ENCODE measurements at places on chromosomes 7 and 10.

GRCh38 chr7:44279731-44280505 lies 45.5 kb downstream of the CAMK2B start:
- peak; percentile 10 for DNase-seq

DNA sequence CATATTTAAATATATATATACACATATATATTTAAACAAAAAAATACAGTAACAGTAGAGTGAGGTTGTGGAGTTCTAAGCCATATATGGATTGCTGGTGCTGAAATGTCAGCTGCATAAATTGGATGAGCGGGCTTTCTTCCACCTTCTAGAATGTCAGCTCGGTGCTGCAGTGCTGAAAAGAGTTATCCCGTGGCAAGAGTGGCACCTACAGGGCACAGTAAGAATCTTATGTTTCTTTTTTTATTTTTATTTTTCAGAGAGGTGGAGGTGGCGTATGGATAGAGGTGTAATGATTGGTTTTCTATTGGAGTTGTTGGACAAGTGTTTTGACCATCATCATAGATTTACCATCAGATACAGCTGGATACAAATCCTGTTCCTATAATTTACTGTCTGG lies 86.2 kb upstream of the DYNC1I1 start:
- peak; percentile 52 for DNase-seq

- no peak for DNase-seq
These were observed 108.6 kb downstream of the NSUN6 start for GRCh38 chr10:18542832-18543231.

DNA sequence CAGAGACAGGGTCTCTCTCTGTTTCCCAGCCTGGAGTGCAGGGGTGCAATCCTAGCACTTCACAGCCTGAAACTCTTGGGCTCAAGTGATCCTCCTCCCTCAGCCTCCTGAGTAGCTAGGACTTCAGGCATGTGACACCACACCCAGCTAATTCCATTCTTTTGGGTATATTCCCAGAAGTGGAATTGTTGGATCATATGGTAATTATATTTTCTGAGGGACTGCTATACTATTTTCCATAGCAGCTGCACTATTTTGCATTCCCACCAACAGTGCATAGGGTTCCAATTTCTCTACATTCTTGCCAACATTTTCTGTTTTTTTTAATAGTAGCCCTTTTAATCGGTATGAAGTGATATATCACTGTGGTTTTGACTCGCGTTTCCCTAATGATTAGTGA lies 30.0 kb upstream of the RAB11FIP2 start:
- no peak for DNase-seq

GRCh38 chr7:117113871-117114270 lies 160.6 kb downstream of the ST7 start:
- DNase-seq: peak; percentile 30

- no peak for DNase-seq
These were observed 5.8 kb downstream of the MRC1 start for GRCh38 chr10:17814973-17815372.

- DNase-seq: no peak
These were observed 100.3 kb upstream of the ZMIZ1 start for GRCh38 chr10:78968300-78968942.

DNA sequence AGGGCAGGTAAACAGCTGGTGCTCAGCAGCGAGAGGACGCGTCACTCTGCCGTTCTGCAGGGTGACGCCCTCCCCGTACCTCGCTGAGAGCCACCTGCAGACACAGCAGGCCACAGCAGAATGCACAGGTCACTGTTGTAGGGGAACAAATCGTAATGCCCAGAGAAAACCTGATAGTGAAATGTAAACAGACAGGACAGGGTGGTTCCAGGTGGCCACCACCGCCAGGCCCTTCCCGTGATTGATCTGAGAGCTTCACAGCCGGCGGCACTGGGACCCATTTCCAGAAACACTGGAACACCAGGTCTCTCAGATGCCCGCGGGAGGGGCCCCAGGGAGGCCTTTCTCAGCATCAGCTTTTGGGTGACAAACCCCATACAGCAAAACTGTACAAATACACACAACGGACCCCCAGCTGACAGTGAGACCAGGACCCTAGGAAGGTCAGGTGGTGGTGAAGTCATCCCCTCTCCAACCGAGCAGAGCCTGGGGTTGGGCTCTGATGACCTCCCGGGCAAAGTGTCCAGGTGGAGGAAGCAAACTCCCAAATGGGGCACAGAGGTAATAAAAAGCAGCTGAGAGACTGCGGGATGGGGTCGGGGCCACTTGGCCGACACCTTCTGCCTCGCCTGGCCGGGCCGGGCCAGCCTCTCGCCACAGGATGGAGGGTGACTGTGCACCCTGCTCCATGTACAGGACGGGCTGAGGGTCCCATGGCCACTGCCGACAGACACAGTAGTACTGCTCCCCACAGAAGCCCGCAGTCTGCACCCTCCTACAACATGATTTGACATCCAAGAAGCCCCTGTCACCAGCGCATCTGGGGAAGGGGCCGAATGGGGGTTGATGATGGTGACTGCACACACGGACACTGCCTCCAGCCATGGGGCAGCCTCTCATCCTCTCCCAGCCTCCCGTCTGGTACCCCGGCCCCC lies 4.6 kb downstream of the BHLHA15 start:
- DNase-seq: peak; percentile 26

DNA sequence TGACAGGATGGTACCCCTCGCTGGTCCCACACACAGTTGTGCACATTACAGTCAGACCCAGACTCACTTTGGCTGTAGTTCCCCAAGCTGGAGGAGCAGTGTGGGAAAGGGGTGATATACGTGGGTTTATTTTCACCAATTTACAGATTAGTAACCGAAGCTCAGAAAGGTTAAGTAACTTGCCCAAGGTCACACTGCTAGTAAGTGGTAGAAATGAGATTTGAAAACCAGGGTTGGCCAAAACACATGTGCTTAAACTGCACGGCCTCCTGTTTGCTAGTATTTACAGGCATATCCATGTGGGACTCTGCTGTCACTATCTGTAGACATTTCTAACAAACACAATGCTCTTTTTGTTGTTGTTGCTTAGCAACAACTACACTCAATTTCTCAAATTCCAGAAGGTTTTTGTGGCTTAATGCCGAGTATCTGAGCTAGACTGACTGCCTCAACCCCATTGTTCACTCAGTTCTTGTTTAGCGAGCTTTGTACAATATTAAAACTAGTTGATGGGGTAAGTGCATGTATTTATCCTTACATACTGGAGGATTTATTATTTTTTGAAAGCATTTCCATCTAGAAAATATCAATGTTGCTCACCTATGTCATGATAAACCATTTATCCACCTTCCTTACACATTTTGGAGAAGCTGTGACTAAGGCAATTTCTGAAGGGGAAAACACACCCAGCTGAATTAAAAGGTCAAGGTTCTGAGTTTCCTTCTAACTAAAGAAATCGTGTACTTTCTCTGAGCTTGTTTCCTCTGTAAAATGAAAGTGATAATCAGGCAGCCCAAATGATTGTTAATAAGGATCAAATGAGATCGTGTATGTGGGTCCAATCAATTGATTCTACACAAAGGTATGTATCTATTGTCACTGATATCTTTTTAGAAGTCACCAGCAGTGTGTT lies 5.3 kb upstream of the TMEM139 start:
- no peak for DNase-seq

DNA sequence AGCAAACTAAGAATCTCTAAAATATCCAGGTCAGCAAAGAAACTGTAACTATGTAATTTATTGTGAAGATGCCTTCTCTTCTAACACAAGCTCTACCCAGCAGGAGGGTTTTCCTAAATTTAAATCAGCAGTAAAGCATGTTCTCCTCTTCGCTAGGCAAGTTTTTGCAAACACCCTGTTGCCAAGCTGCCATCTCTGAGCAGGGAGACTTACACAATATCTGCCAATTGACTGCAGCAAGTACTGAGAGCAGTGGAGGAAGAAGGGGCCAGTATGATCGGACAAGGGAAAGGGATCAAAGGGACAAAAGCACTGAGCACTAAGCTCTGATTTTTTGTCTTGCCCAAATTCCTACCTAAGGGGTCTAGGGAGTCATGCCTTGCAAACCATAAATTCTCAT lies 16.0 kb upstream of the LANCL2 start:
- DNase-seq: no peak

DNA sequence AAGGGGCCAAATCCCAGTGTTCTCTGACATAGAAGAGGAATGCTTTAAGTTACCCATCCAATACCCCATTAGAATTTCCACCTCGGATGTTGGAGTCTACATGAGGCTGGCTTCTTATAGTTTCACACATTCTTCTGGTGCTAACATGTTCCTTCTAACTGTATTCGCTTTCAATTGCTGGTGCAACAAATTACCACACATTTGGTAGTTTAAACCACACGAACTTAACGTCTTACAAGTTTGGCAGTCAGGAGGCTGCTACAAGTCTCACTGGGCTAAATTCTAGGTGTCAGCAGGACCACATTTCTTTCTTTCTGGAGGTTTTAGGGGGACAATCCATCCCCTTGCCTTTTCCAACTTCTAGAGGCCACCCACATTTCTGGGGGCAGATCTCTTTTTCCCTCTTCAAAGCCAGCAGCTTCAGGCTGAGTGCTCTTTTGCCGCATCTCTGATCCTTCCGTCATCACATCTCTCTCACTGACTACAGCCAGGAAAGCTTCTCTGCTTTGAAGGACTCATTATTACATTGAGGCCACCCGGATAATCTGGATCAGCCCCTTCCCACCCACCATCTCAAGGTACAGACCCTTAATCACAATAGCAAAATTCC lies 5.1 kb upstream of the MACC1 start:
- no peak for DNase-seq

DNA sequence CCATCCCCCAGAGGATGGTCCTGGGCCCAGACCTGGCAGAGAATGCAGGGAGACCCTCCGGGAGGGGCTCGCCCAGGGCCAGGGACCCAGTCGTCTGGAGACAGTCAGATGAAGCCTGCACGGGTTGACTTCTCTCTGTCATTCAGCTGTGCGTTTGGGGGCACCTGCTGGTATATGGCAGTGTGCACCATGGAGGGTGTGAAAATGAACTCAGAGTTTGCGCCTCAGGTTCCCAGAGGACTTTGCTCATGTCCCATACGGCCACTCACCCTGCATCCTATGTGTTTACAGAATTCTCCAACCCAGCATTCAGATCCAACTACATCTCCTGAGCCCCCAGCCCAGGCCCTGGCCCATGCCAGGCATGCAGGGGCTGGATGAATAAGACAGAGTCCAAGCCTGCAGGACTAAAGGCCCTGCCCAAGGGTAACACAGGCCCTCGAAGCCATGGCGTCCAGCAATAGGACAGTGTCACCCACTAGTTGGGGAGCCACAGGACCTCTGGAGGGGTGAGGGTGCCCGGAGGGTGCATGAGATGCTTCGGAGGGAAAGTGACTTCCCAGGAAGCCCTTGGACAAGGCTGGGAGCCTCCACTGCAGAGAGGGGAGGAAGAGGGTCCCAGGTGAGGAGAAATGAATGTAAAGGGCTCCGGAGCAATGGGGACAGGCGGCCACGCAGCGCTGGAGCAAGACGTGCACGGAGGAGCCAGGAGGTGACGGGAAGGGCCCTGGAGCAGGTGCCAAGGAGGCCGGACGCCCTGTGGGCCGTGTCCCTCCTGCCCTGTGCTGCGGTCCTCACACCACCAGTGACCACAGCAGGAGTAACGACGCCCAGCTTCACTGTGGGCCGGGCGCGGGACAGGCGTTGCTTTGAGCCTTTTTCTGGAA lies 36.3 kb downstream of the CALML3 start:
- no peak for DNase-seq

DNA sequence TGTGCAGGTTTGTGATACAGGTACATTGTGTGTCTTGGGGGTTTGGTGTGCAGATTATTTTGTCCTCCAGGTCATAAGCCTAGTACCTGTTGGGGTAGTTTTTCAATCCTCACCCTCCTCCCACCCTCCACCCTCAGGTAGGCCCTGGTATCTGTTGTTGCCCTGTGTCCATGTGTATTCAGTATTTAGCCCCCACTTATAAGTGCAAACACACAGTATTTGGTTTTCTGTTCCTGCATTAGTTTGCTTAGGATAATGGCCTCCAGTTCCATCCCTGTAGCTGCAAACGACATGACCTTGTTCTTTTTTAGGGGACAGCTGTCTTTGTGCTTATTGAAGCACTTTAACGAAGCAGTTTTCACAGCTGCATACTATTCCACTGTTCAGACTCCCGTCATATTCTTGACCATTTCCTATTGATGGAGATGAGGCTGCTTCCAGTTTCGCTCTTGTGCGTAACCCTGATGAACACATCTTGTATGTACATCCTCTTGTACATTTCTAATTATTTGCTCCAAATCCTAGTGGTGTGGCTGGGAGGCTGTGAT lies 47.4 kb downstream of the LHPP start:
- no peak for DNase-seq

- no peak for DNase-seq
These were observed 68.3 kb upstream of the AMPH start for GRCh38 chr7:38699471-38699870.
